ENCODE measurements at places on chromosomes 1 and 21.

DNA sequence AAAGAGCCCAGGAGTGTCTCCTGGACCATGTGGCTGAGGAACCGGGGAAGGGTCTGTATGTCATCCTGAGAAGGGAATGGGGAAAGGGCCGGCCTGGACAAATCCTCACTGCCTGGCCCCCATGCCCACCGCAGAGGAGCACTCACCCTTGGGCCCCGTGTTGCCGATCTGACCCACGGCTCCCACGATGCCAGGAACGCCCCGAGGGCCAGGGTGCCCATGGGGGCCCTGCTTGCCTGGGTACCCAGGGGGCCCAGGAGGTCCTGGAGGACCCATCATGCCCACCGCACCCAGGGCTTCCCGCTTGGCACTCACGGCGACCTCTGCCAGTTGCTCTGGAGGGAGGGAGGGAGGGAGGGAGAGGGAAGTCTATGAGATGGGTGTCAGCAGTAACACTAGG is 14.6 kb downstream of the COL9A2 start:
- no peaks in the 10 kb centered on the region for H3K36me3 ChIP-seq
- H3K27me3 ChIP-seq = peaks cover 26% of the 10 kb centered on the region
- H3K27ac ChIP-seq = no peak overlapping the region
- DNase-seq = no peak
- H3K4me1 ChIP-seq = no peaks in the 10 kb centered on the region

DNA sequence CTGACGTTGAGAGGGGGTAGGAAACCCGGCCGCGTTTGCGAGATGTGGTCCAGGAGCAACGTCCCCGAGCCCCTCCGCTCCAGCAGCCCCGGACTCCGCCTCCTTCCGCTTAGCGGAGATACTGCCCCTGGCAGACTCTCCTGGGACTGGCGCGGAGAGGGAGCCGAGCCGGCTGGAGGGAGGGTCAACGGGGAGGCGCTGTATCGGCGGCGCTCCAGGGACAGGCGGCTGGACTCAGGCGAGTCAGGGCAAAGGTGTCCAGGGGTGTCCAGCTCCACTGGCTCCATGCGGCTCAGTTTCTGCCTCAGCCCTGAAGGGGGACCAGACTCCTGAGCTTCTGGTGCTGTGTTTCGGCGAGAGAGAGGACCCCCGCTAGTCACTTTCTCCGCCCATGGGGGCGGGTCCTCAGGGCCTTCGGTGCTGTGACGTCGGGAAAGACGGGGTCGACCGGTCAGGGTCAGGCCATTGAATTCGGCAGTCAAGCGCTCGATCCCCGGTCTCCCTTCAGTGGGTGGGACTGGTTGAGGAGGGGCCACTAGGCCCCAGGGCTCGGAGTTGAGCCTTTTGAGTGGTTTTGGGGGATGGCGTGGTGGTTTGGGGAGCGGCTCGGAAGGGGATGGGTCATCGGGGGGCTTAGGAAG is 2.8 kb upstream of the LIX1L start:
- H3K36me3 ChIP-seq = no peaks in the 10 kb centered on the region
- H3K27me3 ChIP-seq = peaks cover 93% of the 10 kb centered on the region
- H3K4me1 ChIP-seq = peaks cover 51% of the 10 kb centered on the region

GRCh38 chr21:17660452-17660851 is 47.8 kb upstream of the BTG3 start:
- H3K36me3 ChIP-seq = no peaks in the 10 kb centered on the region
- no peak overlapping the region for H3K4me3 ChIP-seq
- no peak for DNase-seq
- peaks cover 14% of the 10 kb centered on the region for H3K4me1 ChIP-seq
- H3K27me3 ChIP-seq = peaks cover 51% of the 10 kb centered on the region

DNA sequence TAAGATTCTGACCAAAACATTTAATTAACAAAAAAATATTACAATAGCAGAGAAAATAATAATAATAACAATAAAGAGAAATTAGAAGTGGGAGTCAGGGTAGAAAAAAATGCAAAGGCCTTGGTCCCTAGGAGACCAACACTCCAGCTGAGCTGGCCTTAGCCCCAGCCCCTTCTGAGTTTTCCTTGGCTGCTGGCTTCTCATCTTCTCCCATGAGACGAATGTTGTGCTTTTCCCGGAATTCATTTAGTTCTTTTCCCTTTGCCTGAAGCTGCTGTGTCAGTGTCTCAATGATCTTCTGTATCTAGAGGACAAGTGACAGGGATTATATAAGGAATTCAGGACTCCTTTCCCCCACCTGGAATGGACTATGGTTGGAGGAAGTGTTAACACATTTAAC is 2.4 kb downstream of the KLHDC9 start:
- H3K36me3 ChIP-seq = peaks cover 15% of the 10 kb centered on the region
- H3K27me3 ChIP-seq = no peaks in the 10 kb centered on the region
- no peak for DNase-seq
- no peak overlapping the region for H3K27ac ChIP-seq
- no peak overlapping the region for H3K4me3 ChIP-seq

DNA sequence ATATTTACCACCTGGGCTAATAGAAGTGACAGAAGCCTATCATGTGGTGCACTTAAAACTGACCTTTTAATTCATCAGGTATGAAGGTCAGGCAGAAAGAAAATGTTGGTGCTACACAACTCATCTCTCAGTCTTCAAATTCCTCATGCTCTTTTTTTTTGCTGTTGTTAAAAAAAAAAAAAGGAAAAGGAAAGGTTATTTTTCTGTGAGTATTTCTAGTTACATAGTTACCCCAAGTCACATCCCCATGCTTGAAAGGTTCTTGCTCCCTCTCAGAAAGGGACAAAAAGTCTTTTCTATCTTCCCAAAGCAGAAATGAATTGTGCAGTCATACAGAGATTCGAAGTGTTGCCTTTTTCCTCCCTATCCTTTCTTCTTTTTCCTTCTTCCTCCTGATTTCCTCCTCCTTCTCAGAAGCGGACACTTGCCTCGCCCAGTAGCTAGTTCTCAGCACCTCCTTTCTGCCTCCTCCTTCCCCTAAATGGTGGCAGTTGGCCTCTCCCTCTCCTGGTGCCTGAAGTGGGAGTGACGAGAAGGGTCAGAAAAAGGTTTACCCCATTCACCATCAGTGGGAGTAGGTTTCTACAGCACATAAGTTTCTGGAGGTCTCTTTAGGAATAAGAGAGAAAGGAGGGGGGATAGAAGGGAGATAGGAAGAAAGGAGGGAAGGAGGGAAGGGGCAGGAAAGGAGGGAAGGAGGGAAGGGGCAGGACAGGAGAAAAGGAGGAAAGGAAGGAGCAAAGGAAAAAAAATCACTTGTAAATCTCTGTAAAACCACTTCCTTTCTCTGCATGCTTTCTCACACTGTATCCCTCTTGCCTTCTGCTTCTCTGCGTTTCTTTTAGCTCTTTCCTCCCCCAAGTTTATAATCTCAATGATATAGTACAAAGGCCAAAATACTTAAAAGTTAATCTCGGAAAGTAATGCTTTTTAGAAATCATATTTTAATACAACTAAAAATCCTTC is 20.4 kb upstream of the C1orf105 start:
- no peaks in the 10 kb centered on the region for H3K27me3 ChIP-seq
- no peaks in the 10 kb centered on the region for H3K36me3 ChIP-seq
- peaks cover 36% of the 10 kb centered on the region for H3K4me1 ChIP-seq
- H3K27ac ChIP-seq = peak overlapping the region; percentile 51

- H3K4me3 ChIP-seq = no peak overlapping the region
- H3K27ac ChIP-seq = no peak overlapping the region
- H3K27me3 ChIP-seq = no peaks in the 10 kb centered on the region
- H3K36me3 ChIP-seq = no peaks in the 10 kb centered on the region
- peaks cover 4% of the 10 kb centered on the region for H3K4me1 ChIP-seq
- DNase-seq = no peak
Observed at GRCh38 chr1:58996341-58997059, 212.7 kb upstream of the JUN start.

- no peak overlapping the region for H3K4me3 ChIP-seq
- no peak for DNase-seq
- H3K27me3 ChIP-seq = no peaks in the 10 kb centered on the region
- H3K27ac ChIP-seq = no peak overlapping the region
- H3K36me3 ChIP-seq = no peaks in the 10 kb centered on the region
Observed at GRCh38 chr1:31980835-31981455, 32.7 kb upstream of the KHDRBS1 start.

DNA sequence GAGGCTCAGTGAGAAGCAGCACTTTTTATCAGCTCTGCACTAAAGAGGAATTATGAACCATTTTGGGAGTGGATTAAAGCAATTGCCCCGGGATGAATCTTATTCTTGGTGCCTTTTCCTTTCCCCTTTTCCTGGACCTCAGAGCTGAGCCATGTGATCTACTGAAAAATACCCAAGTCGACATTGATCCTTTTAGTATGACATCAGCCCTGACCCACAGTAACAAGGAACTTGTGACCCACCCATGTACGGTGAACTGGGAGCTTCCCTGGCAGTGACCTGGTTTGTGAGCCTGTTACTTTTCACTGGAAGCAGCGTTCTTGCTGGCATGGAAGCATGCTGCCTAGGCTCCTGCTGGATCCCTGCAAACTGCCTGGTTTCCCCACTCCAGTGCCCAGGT is 15.9 kb downstream of the AJAP1 start:
- H3K27me3 ChIP-seq = peaks cover 15% of the 10 kb centered on the region
- H3K4me1 ChIP-seq = no peaks in the 10 kb centered on the region
- no peak overlapping the region for H3K27ac ChIP-seq
- DNase-seq = no peak
- H3K36me3 ChIP-seq = peaks cover 74% of the 10 kb centered on the region
- no peak overlapping the region for H3K4me3 ChIP-seq

GRCh38 chr1:86913399-86913895 is 479 bp downstream of the SELENOF start:
- no peak overlapping the region for H3K27ac ChIP-seq
- peaks cover 32% of the 10 kb centered on the region for H3K4me1 ChIP-seq
- H3K36me3 ChIP-seq = peaks cover 24% of the 10 kb centered on the region
- no peak overlapping the region for H3K4me3 ChIP-seq
- no peaks in the 10 kb centered on the region for H3K27me3 ChIP-seq

- no peak overlapping the region for H3K4me3 ChIP-seq
- DNase-seq = no peak
- peaks cover 37% of the 10 kb centered on the region for H3K4me1 ChIP-seq
- H3K27ac ChIP-seq = no peak overlapping the region
- peaks cover 7% of the 10 kb centered on the region for H3K27me3 ChIP-seq
- no peaks in the 10 kb centered on the region for H3K36me3 ChIP-seq
Observed at GRCh38 chr1:235657269-235657668, 7.7 kb upstream of the GNG4 start.

DNA sequence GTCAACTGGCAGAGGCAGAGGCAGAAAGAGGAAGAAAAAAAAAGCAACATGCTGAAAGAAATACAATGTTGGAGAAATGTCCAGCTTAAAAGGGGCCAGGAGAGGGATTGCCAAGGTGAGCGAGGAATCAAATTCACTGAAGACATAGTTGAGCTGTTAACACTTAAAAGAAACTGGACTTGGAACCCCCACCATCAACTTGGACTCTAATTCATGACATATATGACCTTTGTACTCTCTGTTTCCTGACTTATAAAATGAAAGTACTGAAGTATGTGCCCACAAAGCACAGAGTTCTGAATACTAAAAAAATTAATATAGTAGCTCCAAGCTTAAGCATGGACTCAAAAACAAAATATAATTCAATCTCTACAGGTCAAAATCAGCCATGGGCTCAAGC is 16.1 kb downstream of the PRR9 start:
- no peaks in the 10 kb centered on the region for H3K4me1 ChIP-seq
- no peak overlapping the region for H3K27ac ChIP-seq
- no peak for DNase-seq
- H3K27me3 ChIP-seq = peaks cover 3% of the 10 kb centered on the region
- H3K36me3 ChIP-seq = no peaks in the 10 kb centered on the region

- no peaks in the 10 kb centered on the region for H3K36me3 ChIP-seq
- no peaks in the 10 kb centered on the region for H3K27me3 ChIP-seq
- H3K4me1 ChIP-seq = peaks cover 31% of the 10 kb centered on the region
- no peak for DNase-seq
- no peak overlapping the region for H3K27ac ChIP-seq
- no peak overlapping the region for H3K4me3 ChIP-seq
Observed at GRCh38 chr1:91768786-91769725, 116.9 kb downstream of the TGFBR3 start.

- DNase-seq = no peak
- H3K27ac ChIP-seq = no peak overlapping the region
- H3K4me3 ChIP-seq = no peak overlapping the region
- no peaks in the 10 kb centered on the region for H3K36me3 ChIP-seq
Observed at GRCh38 chr1:223328566-223328965, 35.4 kb downstream of the SUSD4 start.

GRCh38 chr1:89673251-89673650 is 40.3 kb downstream of the LRRC8C start:
- no peak overlapping the region for H3K4me3 ChIP-seq
- no peaks in the 10 kb centered on the region for H3K4me1 ChIP-seq
- no peak for DNase-seq
- no peaks in the 10 kb centered on the region for H3K36me3 ChIP-seq
- H3K27ac ChIP-seq = no peak overlapping the region
- no peaks in the 10 kb centered on the region for H3K27me3 ChIP-seq

GRCh38 chr1:81197591-81197990 is 603.1 kb upstream of the ADGRL2 start:
- no peaks in the 10 kb centered on the region for H3K27me3 ChIP-seq
- H3K27ac ChIP-seq = no peak overlapping the region
- no peak for DNase-seq
- H3K36me3 ChIP-seq = no peaks in the 10 kb centered on the region
- 0 out of 2 replicates have a peak, but pooled peaks cover 3% of the 10 kb centered on the region for H3K4me1 ChIP-seq
- no peak overlapping the region for H3K4me3 ChIP-seq

DNA sequence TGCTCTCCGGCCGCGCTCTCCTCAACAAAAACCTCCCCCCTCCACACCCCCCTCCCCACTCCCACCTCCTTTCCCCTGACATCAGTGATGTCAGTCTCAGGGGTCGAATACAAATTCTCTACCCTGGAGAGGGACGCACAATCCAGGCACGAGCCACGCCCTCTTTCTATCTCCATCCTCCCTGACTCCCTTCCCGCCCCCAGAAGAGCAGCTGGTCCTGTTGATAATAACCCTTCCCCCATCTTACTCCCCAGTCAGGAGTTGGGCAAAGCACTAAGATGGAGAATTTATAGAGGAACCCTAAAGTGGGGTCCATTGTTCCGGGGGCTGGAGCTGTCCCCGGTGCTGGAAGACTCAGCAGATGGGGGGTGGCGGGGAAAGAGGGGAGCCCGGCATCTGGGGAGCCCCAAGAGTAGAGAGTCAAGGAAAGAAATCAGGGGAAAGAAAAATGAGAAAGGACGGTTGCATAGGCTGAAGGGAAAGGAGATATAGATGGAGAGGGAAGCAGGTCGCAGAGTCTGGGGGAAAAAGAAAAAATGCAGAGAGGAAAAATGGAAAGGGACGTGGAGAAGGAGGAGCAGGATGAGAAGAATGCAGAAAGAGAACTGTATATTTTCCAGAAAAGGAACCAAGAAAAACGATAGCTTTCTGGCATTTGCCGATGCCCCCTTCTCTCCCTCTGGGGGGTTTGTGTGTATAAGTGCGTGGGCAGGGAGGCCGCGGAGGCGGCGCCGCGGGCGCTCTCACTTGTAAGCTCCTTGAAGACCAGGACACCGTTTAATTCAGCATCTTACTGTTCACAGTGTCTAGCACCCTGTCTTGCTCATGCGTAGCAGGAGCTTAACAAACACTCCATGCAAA is at the start of gene CELF3:
Gene CELF3, minus strand, starts transcription at position 33 of the 861 bp plus-strand sequence. CDS start 783 bp downstream, outside the sequence.
- H3K4me3 ChIP-seq = peak within 1 kb of the TSS; percentile 75
- H3K27ac ChIP-seq = peak within 1 kb of the TSS; percentile 84
- DNase-seq = peak; percentile 64
- peaks cover 31% of the 10 kb centered on the region for H3K4me1 ChIP-seq

- no peaks in the 10 kb centered on the region for H3K36me3 ChIP-seq
- H3K27ac ChIP-seq = 0 out of 2 replicates have a peak overlapping the region, but pooled peaks have one; percentile 10
- DNase-seq = no peak
- peaks cover 23% of the 10 kb centered on the region for H3K4me1 ChIP-seq
- H3K27me3 ChIP-seq = peaks cover 16% of the 10 kb centered on the region
- no peak overlapping the region for H3K4me3 ChIP-seq
Observed at GRCh38 chr1:200306944-200307754, 102.7 kb downstream of the ZNF281 start.
